ENCODE measurements at places on chromosomes 6 and 20.

- DNase-seq, result no peak
These were observed 30.5 kb downstream of the FOXO3 start for GRCh38 chr6:108591040-108591816.

- DNase-seq, result no peak
These were observed 529.6 kb downstream of the DHX35 start for GRCh38 chr20:39491711-39492110.

GRCh38 chr20:47725248-47725973, 59.9 kb downstream of the SULF2 start:
- no peak for DNase-seq

GRCh38 chr6:28474441-28475219, 31.3 kb upstream of the ZSCAN23 start:
- no peak for DNase-seq

- DNase-seq, result no peak
These were observed 210.4 kb upstream of the KCNG1 start for GRCh38 chr20:51233345-51233744.

DNA sequence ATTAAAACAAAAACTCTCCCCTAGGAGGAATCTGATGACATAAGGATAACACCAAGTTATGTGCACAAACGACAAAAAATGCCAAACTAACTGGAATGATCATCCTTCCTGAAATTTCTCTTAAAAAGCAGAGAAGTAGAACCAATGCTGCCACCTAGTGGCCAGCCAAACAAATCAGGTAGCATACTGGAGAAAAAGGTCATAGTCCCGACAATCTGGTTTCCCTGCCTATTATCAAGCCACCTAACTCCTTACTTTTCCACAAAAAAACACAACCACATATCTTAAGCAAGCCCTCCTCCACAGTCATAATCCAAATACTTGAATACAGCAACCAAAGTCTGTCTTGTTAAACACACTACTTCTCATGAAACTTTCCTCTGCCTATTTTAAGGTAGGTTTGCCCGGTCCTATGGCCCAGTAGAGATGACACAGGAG, 5.3 kb downstream of the OARD1 start:
- no peak for DNase-seq

DNA sequence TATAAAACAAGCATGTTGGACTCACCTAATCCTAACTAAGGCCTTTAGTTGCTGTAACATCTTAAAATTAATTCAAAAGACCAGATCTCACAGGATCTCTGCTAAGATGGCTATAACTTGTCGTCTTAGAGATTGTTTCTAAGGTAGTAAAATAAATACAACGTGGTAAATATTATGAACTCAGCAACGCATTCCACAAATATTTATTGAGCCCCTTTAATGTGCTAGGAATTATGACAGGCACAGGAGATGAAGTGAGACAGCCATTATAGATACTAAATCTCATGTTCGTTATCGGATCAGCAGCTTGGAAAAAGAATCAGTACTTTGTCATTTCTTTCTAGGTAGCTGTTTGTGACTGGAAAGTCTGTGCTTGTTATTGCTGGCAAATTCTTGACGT, 20.9 kb upstream of the MCM3 start:
- DNase-seq, result no peak
